ENCODE measurements at places on chromosomes 7 and 10.
A peak's percentile ranks its signal among the peaks of the same experiment; 100 is the strongest.

GRCh38 chr7:74405899-74406512, 47.7 kb upstream of the GTF2IRD1 start:
- DNase-seq, result no peak

- no peak for DNase-seq
Observed at GRCh38 chr7:80644054-80644453, 5.6 kb downstream of the CD36 start.

- DNase-seq, result no peak
Observed at GRCh38 chr7:147664541-147664940, 926.0 kb upstream of the C7orf33 start.

GRCh38 chr10:110993024-110993693, 73.8 kb downstream of the SHOC2 start:
- DNase-seq, result no peak

DNA sequence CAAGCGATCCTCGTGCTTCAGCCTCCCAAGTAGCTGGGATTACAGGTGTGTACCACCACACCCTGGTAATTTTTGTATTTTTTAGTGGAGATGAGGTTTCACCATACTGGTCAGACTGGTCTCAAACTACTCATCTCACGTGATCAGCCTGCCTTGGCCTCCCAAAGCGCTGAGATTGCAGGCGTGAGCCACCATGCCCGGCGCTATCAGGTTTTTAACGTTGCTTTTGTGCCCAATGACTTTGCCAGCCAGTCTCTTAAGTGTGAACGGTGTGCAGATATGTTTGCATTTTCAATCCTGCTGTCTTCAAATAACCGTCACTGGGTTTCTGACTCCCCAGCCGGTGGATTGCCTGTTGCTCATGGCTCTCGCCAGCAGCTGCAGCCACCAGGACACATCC, 201.8 kb upstream of the PPP2R2D start:
- DNase-seq, result no peak

DNA sequence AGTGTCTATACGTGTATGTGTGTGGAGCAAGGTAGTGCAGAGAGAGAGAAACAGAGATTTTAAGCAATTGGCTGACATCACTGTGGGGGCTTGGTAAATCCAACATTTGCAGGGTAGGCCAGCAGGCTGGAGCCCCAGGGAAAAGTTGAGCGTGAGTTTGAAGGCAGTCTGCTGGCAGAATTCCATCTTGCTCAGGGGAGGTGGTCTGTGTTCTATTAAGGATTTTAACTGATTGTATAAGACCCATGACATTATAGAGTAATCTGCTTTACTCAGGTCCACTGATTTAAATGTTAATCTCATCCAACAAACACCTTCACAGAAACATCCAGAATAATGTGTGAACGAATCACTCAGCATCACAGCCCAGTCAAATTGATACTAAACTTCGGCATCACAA, 912.9 kb downstream of the GRM8 start:
- no peak for DNase-seq

DNA sequence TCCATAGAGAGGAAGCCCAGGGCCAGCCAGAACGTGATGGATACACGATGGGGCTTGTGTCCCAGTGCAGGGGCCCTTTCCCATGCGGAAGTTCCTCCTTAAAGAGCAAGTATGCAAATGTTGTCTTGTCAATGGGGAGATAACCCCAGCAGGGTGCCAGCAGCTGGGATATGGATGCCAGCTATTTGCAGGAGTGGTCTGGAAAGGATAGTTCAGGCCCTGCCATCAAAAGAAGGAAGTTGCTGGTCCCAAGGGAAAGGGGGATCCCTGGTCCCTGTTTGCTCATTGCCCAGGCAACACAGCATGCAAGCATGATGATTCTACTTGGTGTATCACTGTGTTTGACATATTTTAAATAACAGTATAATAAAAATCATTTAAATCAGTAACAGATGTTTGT, 73.1 kb upstream of the HECW1 start:
- DNase-seq, result no peak

GRCh38 chr10:133421336-133422222, 2.8 kb downstream of the SPRN start:
- DNase-seq, result no peak

DNA sequence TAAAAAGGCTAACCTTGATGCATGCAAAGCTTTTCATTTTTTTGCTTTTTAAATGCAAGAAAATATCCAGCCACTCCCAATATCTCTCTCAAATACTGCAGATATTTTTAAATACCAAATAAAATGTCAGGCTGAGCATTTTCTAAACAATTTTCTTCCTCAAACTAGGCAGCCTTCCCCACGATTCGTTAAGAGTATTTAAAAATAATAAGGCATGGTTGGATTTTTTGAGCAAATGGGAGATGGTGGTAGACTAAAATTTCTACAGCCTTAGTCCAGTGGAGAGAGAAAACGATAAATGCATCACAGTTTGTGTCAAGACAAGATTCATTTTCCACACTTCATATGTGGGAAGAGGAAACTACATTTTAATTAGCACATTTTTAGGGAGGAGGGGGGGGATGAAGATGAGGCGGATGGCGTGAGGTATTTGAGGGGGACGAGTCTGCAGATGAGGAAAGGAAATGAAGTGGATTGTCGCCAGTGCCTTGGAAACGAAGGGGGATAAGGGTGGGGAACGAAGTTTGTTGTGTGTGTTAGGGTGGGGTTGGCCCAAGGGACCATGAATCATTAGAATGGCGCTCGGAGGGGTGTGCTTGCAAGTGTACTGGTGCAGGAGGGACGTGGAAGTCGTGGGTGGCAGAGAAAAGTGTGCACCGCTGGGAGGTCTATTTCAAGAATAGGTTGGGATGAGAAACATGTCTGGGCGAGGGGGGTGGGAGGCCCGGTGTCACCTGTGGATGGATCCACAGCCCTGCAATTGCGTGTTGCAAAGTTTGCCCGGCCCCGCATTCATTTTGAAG, 1.2 kb upstream of the ADD3 start:
- no peak for DNase-seq

GRCh38 chr7:4725014-4725849, 43.1 kb downstream of the FOXK1 start:
- DNase-seq, result no peak

GRCh38 chr7:99622596-99622995, 5.8 kb downstream of the ZSCAN25 start:
- no peak for DNase-seq

DNA sequence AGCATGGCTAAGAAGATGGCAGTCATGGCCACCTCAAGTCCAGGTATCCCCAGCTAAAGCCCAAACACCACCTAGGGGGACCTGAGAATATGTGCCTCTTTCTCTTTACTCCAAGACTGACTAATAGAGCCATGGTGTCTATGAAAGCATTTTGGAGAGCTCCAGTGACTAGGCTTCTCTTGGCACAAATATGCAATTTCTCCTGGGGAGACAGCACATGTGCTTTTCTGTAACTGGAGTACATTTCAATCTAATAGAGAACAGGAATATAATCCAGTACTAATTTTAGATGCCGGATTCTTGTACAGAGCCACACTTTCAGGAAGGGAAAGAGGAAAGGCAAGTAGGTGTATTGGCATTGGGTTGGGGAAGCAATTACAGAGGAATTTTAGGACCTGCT, 260.1 kb downstream of the BMPER start:
- no peak for DNase-seq

- DNase-seq, result no peak
Observed at GRCh38 chr10:25017661-25018060, 1.2 kb downstream of the THNSL1 start.

DNA sequence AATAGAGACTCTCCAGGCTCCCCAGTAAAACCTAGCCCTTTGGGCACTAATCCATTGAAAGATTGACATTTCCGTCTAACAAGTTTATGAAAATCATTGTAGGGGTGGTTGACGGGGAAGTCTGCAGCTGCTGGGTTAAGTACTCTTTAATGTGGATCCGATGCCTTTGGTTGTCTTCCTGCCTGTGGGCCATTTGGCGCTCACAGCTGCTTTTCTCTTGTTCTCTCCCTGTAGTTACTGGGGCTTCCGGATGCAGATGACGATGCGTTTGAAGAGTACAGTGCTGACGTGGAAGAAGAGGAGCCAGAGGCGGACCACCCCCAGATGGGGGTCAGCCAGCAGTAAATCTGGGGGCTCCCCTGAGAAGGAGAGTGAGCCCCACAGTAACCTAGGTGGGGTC, 22.4 kb downstream of the MTURN start:
- peak; percentile 42 for DNase-seq

Data from NCI-H510A (cell line).